ENCODE measurements at places on chromosomes 2 and 18. TPM values are rescaled to one million over a fixed set of nuclear protein-coding genes. Genes with fewer than 3 reads are reported as not detected.

DNA sequence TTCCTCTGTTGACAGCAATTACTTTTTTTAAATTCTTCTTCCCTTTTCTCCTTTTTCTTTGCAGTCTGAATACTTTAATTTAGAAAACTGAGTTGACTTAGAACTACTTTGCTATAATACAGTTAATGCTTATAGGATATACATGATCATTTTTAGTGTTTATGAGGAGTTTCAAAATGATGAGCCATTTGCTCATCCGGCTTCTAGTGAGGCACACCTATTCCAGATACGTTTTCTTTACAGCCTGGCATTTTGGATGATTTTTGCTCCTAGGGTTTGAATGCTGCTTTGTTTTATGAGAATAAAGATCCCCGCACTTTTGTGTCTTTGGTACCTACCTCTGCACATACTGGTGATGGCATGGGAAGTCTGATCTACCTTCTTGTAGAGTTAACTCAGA lies 52.8 kb downstream of the EIF5B start:
- no peak for DNase-seq

RNF125 gene
- total RNA-seq, result 9.3 TPM

NTSR2 gene
- total RNA-seq, result not detected

- DNase-seq, result no peak
Observed at GRCh38 chr2:222447131-222447530, 22.8 kb downstream of the SGPP2 start.

GRCh38 chr2:196263181-196263747 lies 91.9 kb upstream of the STK17B start:
- no peak for DNase-seq
